A549 treated with DMSO at 1 μM for 4 hours (cell line): ENCODE measurements at places on chromosomes 16 and 17. TPM values are rescaled to one million over a fixed set of nuclear protein-coding genes. Genes with fewer than 3 reads are reported as not detected.

CCL13 gene
- not detected in 5 replicates for total RNA-seq

TAT gene
- 0.05 to 0.11 TPM (median 0.07 TPM) in 3 of 5 replicates, not detected in the others for total RNA-seq

CCDC200 gene
- total RNA-seq: not detected in 5 replicates

CDC42EP4 gene
- 61.1 to 81.4 TPM (median 76.1 TPM) in 5 replicates for total RNA-seq

FBRS gene
- total RNA-seq: 33.6 to 48.2 TPM (median 42.9 TPM) in 5 replicates

NUDT7 gene
- total RNA-seq: 5.2 to 5.9 TPM (median 5.5 TPM) in 5 replicates

KIF2B gene
- not detected in 5 replicates for total RNA-seq

CCDC47 gene
- total RNA-seq: 99.5 to 128 TPM (median 109 TPM) in 5 replicates

CNGB1 gene
- 0.08 to 0.39 TPM (median 0.09 TPM) in 5 replicates for total RNA-seq

DPEP2 gene
- total RNA-seq: not detected in 5 replicates

ODF4 gene
- not detected in 5 replicates for total RNA-seq

C16orf54 gene
- not detected in 5 replicates for total RNA-seq

HBA2 gene
- 0.23 to 0.44 TPM (median 0.27 TPM) in 3 of 5 replicates, not detected in the others for total RNA-seq

CDH8 gene
- total RNA-seq: 0.19 to 1.3 TPM (median 0.50 TPM) in 5 replicates

PTX4 gene
- not detected in 5 replicates for total RNA-seq

SPIRE2 gene
- total RNA-seq: 4.2 to 8.4 TPM (median 7.7 TPM) in 5 replicates

KRTAP4-5 gene
- total RNA-seq: not detected in 5 replicates

CES5A gene
- total RNA-seq: not detected in 5 replicates

PNMT gene
- 0.13 TPM in 1 of 5 replicates, not detected in the others for total RNA-seq

SLFN11 gene
- total RNA-seq: 5.7 to 8.6 TPM (median 6.4 TPM) in 5 replicates

CD300LG gene
- not detected in 5 replicates for total RNA-seq

NOG gene
- total RNA-seq: 0.88 to 1.4 TPM (median 1.1 TPM) in 5 replicates

NTN3 gene
- total RNA-seq: 0.03 TPM in 1 of 5 replicates, not detected in the others

VEZF1 gene
- total RNA-seq: 40.6 to 50.4 TPM (median 49.3 TPM) in 5 replicates

KRTAP16-1 gene
- not detected in 5 replicates for total RNA-seq
